ENCODE measurements at places on chromosomes 1 and 21.
A peak's percentile ranks its signal among the peaks of the same experiment; 100 is the strongest.

DNA sequence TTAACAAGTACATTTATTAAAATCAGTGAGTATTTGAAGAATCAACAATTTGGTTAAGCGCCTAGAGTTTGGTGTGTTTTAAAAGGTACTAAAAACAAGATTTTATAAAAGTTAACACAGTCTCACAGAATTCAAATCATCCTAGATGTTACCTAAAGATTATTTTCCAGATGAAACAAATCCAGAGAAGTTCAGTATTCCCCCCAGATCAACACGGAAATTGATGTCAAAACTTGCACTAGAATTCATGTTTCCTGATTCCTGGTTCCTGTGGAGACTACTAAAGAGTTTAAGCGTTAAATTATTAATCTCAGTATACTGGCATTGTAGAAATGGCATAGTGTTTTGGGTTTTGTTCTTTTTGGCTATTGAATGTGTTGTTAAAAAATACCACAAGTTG, 1.4 kb downstream of the PTBP2 start:
- DNase-seq: no peak

DNA sequence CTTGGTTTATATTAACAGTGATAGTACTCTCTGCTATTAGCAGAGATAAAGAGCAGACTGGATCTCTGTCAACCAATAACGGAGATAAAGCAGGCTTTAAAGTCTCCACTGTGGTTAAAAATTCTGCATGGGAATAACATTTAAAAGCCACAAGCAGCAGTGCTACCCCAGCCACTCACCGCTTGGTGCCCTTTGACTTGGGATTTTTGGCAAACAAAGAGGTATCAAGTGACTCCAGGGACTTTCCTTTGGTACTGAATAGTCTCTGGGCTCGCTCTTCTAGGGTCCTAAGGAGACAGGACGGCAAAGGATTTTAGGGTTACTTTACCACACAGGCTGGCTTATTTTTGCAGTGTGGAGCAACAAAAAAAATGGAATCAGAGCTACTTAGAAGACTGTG, 11.3 kb downstream of the SF3A3 start:
- no peak for DNase-seq

GRCh38 chr1:33018112-33018511, 18.6 kb downstream of the AK2 start:
- no peak for DNase-seq

- DNase-seq: no peak
These were observed 47.2 kb downstream of the RAP1A start for GRCh38 chr1:111666828-111667227.

DNA sequence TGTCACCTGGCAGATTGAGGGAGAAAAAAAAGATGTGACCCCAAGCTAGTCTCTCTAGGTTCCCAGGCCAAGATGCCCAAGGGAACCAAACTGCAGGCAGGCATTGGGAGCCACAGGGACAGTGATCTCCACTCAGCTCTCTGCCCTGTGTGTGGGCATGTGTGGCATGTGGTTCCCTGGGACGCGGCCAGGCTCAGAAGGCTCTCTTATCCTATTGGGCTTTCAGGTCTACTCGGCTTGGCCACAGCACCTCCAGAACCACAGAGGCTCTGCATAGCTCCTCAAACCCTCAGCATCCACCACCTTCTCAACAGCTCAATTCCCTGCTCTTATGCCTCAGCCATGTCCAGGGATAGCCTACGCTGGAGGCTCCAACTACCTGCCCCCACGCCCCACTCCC, 22.0 kb downstream of the IQGAP3 start:
- no peak for DNase-seq

GRCh38 chr1:3101124-3101939, 32.3 kb downstream of the PRDM16 start:
- DNase-seq: no peak

DNA sequence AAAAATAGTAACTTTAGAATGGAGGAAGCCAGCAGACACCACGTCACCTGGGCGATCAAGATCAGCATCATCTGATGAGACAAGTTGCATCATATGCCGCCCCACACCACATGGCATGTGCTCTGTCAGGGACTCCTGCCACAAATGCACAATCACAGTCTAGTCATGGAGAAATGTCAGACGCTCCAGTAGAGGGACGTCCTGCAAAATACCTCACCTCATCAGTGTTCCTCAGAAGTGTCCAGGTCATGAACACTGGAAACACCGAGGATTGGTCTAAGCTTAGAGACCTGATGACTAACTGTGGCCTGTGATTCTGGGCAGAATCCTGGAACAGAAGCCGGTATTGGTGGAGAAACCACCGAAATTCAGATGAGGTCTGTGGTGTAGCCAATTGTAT, 14.3 kb downstream of the ADARB1 start:
- no peak for DNase-seq

- no peak for DNase-seq
These were observed 33.1 kb upstream of the LMO4 start for GRCh38 chr1:87295445-87296110.

- no peak for DNase-seq
These were observed 35.5 kb downstream of the ITGB3BP start for GRCh38 chr1:63487336-63488065.

- DNase-seq: no peak
These were observed 249.2 kb downstream of the NCAM2 start for GRCh38 chr21:21247424-21247823.

- peak; percentile 12 for DNase-seq
These were observed at the start of gene ATPAF1 for GRCh38 chr1:46667782-46668760. TSS of gene ATPAF1 (minus strand) at chr1:46668364. CDS start at chr1:46668322, 42 bp downstream.

DNA sequence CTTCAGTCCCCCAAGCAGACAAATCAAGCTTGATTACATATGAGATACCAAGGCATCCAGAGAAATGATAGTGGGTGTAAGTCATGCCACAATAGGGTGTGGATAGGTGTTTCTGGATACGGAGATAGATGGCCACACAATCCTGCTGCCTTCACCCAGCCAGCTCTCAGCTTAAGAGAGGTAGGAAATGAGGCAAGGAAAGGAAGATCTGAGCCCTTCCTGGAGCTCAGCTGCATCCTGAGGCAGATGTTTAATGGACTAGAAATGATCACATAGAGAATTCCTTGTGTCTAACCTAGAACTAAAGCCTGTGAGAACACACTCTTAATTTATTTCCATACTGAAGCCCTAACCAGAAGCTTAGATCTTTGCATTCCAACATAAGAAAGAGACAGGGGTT, 210.3 kb downstream of the ST6GALNAC3 start:
- no peak for DNase-seq

DNA sequence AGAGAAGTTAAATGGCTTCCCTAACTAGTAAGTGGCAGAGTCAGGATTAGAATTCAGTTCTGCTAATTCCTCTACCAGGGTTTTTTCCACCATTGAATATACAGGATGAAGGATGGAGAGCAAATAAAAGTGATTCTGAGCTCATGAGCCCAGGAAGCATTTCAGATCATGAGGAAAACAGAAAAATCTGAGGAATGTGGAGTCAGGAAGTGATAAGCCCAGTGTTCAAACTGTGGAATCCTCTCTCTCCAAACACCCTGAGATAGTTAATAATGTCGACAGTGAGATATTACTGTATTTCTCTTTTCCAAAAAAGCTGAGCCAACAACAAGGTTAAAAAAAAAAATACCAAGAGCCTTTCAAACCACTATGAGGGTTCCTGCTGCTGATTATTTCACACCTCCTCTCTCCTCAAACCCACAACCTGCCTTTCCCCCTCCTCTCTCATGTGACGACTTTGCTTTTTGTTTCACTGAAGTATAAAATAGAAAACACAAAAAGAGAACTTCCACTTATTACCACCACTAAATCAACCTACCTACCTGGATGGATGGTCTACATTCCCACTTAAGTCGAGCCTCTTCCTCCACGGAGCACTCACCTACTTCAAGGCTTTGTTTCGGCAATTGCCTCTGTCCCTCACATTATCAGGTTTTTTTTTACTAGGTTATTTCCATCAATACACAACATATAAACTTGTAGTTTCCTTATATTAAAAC, 8.9 kb downstream of the SLAMF1 start:
- no peak for DNase-seq

GRCh38 chr1:191160837-191161236, 683.2 kb upstream of the BRINP3 start:
- no peak for DNase-seq

DNA sequence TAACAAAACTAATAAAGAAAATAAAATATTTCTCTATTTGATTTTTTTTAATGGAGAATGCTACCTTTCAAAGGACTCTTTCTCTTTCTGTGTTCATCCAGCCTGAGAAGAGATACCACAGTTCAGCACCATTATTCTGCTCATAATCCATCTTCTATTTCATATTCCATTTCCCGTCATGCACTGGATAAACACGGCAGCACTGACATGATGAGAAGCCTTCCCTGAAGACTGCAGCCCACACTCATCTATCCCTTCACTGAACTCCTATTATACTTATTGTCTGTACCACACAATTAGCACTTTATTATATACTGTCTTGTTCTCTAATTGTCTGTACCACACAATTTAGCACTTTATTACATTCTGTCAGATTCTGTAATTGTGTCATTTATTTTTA, 10.7 kb upstream of the NPL start:
- no peak for DNase-seq

- DNase-seq: no peak
These were observed 30.5 kb downstream of the LRRC52 start for GRCh38 chr1:165574295-165574694.

DNA sequence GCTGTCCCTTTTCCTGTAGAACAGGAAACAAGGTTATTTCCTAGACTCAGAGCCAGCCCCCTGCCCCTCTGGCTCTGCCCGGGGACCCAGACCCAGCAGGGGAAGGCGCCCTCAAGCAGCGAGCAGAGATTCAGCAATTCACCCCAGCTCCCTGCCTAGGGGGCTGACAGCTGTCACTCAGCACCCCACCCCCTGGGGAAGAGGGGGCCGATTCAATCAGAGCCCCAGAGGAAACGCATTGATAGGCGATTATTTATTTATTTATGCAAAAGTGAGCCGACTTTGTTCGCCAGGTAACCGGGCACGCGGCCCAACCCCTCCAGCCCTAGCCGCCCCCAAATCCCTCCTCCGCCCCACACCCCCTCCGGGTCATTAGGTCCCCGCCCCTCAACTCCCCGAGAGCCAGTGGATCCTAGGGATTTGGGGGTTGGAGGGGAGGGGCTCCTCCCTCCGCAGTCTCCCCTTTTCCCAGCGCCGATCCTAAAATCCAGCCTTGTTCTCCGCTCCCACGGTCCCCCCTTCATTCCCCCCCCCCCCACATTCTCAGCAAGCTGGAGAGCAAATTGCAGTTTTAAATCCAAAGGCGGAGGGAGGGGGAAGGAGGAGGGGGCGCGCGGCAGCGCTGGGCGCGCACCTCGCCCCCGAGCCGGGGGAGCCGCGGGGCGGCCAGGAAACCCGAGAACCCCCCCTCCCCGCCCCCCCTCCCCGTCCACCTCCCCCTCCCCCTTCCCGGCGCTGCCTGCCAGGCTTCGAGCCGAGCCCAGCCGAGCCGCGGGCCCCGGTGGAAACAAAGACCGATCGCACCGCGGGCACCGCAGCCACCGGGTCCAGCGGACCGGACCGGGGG, 1.3 kb downstream of the AHDC1 start:
- no peak for DNase-seq

- DNase-seq: no peak
These were observed 19.6 kb upstream of the RAP1A start for GRCh38 chr1:111599781-111600693.

- DNase-seq: no peak
These were observed 33.3 kb downstream of the TOR3A start for GRCh38 chr1:179115181-179115580.

GRCh38 chr1:61241973-61242381, 159.6 kb downstream of the NFIA start:
- no peak for DNase-seq

DNA sequence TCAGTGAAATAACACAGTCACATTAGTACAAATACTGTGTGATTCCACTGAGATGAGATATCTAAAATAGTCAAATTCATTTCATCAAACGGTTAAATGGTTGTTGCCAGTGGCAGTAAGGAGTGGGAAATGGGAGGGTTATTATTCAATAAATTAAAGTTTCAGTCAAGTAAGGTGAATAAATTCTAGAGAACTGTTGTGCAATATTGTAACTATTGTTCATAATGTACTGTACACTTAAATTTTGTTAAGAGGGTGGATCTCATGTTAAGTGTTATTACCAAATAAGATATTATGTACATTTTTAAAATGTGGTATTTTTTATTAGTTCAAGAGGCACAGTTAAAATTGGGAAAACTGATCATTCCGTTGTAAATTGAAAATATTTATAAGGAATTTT, 463.3 kb upstream of the BRINP3 start:
- no peak for DNase-seq

DNA sequence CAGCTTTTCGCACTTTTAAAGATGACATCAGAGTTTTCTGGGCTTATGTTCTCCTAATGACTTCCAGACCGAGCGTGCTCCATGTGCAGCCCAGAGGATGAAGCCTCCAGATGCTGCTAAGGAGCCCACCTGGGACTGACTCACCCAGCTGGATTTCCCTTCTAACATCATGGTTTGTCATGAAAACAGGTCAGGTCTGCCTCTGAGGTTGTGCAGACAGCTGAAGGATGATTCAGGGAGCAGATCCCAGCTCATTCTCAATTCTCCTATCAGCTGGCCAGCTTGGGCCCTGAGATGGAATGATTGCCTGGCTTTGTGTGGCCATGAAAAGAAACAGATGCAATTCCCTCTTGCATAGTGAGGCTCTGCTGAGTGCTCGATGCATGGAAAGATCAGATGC, 123.9 kb upstream of the DUSP10 start:
- no peak for DNase-seq

DNA sequence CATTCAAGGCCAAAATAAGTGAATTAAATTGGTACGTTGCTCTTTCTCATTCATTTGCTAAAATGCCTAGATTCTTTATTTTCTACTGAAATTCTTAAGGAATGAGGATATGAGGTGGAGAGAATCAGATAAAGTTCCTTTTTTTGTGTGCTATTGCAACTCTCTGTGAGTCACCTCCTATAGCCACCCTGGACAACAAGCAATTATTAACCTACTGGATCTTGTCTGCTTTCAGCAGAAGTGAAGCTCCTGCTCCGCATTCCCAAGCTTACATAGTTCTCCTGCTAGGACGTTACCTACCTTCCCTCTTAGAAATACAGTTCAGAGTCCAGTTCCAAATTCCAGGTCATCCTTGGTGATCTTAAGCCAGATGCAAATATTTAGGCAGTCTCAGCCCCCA, 4.8 kb upstream of the KCNJ6 start:
- no peak for DNase-seq

- DNase-seq: no peak
These were observed 9.3 kb upstream of the FCAMR start for GRCh38 chr1:206979379-206980043.

GRCh38 chr1:67390041-67390887, 39.9 kb downstream of the SERBP1 start:
- DNase-seq: no peak

- no peak for DNase-seq
These were observed 649.4 kb downstream of the NPHP4 start for GRCh38 chr1:5342830-5343229.

DNA sequence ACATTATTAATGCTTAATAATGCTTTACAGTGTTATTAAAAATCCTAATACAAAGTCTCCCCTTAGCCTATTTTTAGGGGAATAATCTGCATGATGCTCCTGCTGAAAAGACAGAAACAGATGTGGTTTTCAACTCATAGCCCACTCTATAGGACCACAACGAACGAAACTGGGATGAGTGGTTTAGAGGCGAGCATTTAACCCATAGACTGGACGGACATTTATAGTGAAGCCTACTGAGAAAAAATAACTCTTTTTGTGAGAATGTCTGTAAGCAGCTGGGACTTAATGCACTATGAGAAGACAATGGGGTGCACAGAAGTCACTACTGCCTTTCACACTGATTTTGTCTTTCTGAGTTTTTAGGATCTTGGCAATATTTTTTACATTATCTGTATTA, 1599.6 kb upstream of the B3GALT2 start:
- DNase-seq: no peak
